ENCODE measurements at places on chromosomes 12 and 14. TPM values are rescaled to one million over a fixed set of nuclear protein-coding genes. Genes with fewer than 3 reads are reported as not detected.

DNA sequence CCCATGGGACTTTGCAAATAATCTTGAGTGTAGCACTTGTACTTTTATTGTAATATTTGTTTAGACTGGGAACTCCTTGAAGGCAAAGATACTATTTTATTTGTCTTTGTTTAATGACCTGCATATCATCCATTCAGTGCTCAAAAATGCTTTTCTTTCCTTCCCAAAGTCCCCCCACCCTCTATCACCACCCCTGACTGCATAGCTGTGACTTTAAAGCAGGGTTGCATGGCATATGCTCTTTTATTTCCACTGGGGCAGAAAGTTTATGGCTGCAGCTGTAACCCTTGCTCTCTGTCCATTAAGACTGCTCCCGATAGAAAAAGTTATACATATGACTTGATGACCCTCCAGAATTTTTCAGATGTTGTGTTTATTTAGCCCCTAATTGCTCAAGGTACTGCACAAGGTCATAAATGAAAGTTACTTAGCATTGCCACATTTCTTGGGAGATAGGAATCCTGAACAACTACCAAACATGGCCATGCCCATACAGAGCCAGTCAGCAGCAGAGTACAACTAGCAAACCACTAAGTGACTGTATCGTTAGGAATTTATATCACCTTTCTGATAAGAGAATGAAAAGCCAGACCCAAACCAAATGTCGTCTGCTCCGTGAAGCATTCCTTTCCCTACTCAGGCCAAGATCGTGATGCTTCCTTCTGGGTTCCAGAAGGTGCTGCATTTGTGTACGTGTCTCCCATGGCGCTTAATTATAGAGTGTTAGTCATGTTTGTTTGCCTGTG is 114.3 kb downstream of the DIP2B start:
- DNase-seq: no peak

DNA sequence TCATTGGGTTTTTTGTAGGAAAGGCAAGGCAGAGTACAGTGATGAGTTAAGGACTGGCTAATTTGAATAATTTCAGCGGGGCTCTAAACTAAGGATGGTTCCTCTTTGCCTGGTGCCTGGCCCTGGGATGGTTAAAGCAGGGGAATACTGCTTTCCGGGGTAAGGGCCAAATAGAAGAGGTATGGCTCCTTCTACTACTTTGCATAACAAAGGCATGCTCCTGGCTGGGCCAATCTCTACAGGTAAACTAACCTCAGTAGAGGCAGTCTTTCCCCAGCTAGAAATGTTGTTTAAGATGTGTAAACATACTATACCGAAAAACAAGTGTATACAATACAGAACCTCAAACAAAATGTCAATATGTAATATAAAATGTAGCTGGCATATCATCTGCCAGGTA is 1239.0 kb downstream of the SLC16A7 start:
- DNase-seq: no peak

GRCh38 chr14:56127156-56127555 is 8.9 kb downstream of the PELI2 start:
- no peak for DNase-seq

DNA sequence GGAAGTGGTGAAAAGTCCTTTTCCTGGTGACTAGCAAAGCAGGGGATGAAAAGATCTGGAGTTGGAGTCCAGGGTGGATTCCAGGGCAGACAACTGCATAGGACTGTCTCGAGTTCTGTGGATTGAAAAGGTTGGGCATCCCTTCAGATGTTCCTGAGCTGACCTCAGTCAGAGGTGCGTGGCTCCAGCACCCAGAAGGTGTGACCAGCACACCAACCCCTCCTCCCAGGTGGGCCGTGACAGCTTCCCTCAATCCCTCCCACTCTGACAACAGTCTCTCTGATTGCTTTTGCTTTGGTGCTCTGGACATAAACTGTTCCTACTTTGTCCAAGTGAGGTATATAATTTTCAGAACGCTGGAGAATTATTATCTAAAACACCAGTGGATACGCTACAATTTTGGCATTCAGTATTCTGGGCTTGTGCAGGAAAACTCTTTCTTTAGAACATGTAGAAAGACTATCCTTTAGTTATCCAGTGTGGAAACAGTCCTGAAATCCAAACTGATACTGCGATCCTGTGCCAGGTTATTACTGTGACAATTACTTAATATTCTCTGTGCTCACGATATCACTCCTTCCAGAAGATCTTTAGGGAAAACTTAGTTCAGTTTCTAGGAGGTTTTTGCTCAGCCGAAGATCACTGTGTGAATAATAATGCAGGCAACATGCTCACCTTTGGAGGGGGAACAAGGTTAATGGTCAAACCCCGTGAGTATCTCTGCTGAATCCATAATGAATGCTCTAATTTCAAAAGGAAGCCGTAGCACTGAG is 87.9 kb downstream of the DAD1 start:
- no peak for DNase-seq

DNA sequence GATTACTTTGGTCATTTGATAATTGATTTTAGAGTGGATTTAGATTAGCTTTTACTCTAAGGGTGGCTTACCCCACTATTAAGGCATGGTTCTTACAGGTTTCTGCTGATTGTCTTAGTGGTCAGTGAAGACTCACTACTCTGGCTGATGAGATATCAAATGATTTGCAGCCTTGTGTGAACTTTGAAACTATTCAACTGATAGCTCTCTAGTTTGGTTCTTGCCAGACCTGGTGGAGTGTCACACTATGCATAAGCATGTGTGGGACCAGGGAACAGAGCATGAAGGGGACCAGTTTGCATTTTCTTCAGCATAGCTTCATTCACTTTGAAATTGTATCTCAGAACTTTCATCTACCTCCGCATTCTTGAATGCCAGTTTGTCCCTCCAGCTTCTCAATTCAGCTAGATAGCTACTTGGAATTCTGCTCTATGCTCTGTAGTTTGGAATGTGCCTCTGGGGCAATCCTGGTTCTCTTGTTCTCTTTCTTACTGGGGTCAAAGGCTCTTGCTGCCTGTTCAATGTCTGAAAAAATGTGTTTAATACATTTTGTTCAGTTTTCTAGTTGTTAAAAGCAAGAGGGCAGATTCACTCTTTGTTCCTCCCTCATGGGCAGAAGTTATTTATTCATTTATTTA is 12.7 kb downstream of the SCYL2 start:
- DNase-seq: no peak

The SLCO1C1 gene
- total RNA-seq: not detected

The MDGA2 gene
- not detected for total RNA-seq

The SDR9C7 gene
- total RNA-seq: not detected

All from CD8-positive, alpha-beta memory T cell (primary cell).